Spleen (tissue), 13 donors: ENCODE measurements at places on chromosomes 16 and 17. TPM values are rescaled to one million over a fixed set of nuclear protein-coding genes. Genes with fewer than 3 reads are reported as not detected.

ATP1B2 gene
- 3.9 TPM for total RNA-seq

DNA sequence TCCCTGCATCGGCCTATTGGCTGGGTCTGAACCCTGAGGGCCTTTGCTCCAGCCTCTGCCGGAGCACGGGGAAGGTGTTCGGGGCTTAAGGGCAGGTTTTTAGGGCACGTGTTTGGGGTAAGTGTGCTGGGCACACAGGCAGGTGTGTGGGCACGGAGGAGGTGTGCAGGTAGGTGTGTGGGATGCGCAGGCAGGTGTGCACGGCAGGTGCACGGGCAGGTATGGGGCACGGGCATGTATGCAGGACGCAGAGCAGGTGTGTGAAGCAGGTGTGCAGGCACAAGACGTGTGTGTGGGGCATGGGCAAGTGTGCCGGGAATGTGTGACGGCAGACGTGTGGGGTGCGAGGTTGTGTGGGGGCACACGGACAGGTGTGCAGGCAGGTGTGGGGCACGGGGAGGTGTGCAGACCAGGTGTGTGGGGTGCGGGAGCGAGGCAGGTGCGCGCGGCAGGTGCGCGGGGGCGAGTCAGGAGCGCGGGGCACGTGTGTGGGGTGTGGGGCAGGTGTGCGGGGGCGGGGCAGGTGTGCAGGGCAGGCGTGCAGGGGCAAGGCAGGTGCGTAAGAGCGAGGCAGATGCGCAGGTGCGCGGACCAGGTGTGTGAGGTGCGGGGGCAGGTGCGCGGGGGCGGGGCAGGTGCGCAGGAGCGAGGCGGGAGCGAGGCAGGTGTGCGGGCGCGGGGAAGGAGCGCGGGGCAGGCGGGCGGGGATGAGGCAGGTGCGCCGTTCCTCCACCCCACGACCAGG is 28.6 kb upstream of the METRNL start:
- H3K27me3 ChIP-seq, result no peaks in the 10 kb centered on the region
- no peak for DNase-seq
- peak overlapping the region; percentile 93 for H3K4me3 ChIP-seq
- H3K36me3 ChIP-seq, result peaks cover 12% of the 10 kb centered on the region

USP43 gene
- 0.37 TPM for total RNA-seq

RTN4RL1 gene
- total RNA-seq, result 0.89 TPM

GRCh38 chr17:16171613-16172012 is 43.7 kb downstream of the NCOR1 start:
- peaks cover 11% of the 10 kb centered on the region for H3K36me3 ChIP-seq
- no peak for DNase-seq
- H3K4me3 ChIP-seq, result no peak overlapping the region
- no peaks in the 10 kb centered on the region for H3K27me3 ChIP-seq
- no peak overlapping the region for H3K27ac ChIP-seq

DNA sequence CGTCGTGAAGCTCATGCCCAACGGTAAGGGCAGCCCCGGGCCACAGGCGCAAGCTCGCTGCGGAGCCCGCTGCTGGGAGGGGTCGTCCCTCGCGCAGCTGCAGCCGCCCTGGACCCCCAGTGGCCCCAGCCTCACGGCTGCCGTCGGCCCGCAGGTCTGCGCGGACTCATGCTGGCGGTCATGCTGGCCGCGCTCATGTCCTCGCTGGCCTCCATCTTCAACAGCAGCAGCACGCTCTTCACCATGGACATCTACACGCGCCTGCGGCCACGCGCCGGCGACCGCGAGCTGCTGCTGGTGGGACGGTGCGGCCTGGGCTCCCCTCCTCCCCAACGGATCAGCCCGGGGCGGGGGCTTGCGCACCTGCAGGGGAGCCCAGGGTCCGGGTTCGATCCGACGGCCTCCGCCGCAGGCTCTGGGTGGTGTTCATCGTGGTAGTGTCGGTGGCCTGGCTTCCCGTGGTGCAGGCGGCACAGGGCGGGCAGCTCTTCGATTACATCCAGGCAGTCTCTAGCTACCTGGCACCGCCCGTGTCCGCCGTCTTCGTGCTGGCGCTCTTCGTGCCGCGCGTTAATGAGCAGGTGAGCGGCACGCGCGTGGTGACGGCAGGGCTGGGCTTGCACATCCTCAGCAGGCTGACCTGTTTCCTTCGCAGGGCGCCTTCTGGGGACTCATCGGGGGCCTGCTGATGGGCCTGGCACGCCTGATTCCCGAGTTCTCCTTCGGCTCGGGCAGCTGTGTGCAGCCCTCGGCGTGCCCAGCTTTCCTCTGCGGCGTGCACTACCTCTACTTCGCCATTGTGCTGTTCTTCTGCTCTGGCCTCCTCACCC is 5.8 kb downstream of the SLC5A2 start:
- no peak overlapping the region for H3K27ac ChIP-seq
- H3K4me1 ChIP-seq, result peaks cover 18% of the 10 kb centered on the region
- peak overlapping the region; percentile 49 for H3K4me3 ChIP-seq
- DNase-seq, result peak; percentile 82
- H3K27me3 ChIP-seq, result peaks cover 30% of the 10 kb centered on the region

SP6 gene
- total RNA-seq, result 0.19 TPM

GRCh38 chr16:55915096-55915827 is 40.1 kb upstream of the CES5A start:
- H3K27ac ChIP-seq, result no peak overlapping the region
- no peaks in the 10 kb centered on the region for H3K27me3 ChIP-seq
- DNase-seq, result no peak
- H3K4me3 ChIP-seq, result no peak overlapping the region

- H3K4me3 ChIP-seq, result no peak overlapping the region
- peaks cover 19% of the 10 kb centered on the region for H3K4me1 ChIP-seq
Measured at GRCh38 chr17:47816111-47816735, 5.4 kb downstream of the OSBPL7 start.

DNA sequence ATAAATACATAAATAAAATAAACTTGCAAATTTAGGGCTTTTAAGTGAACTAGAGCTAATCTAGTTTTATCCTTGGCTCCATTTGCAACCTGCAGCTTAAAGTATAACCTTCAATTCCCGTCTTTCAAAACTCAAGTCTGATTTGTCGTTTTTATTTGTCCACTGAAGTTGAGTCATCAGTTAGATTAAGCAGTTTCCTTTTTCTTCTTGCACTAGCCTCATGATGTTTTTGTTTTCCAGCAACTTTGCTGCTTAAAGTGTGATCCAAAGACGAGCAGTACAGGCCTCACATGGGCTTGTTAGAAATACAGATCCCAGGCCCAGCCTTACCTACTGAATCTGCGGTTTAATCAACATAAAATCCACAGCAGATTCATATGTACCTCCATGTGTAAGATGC is 13.8 kb downstream of the ARSG start:
- no peaks in the 10 kb centered on the region for H3K4me1 ChIP-seq
- H3K27ac ChIP-seq, result peak overlapping the region; percentile 32
- no peak for DNase-seq
- no peaks in the 10 kb centered on the region for H3K36me3 ChIP-seq

DNA sequence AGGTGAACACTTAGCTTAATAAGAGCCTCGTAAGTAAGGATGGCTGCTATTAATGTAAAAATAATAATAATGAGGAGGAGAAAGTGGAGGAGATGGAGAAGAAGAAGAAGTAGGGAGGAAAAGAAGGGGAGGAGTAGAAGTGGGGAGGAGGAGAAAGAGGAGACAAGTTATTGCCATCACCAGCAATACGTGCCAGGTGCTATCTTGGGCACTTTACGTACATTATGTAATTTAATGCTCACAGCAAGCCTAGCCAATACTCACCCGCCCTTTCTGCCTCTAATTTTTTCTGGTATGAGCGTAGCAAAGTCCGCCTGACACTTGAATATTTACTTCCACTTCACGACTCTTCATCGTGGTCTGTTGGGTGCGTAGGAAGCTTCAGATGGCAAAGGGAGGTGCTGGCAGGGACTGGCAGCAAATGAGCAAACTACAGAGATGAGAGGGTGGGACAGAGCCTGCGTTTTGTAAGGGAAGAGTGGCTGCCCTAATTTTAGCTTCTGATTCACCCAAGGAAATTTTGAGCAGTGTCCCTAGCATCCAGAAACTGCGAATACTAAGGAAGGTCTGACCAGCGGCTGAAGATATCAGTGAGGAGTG is 42.1 kb upstream of the CDH13 start:
- H3K4me1 ChIP-seq, result no peaks in the 10 kb centered on the region
- no peak overlapping the region for H3K4me3 ChIP-seq
- no peaks in the 10 kb centered on the region for H3K36me3 ChIP-seq

- peak overlapping the region; percentile 90 for H3K27ac ChIP-seq
- H3K4me3 ChIP-seq, result no peak overlapping the region
- H3K36me3 ChIP-seq, result peaks cover 40% of the 10 kb centered on the region
- H3K27me3 ChIP-seq, result no peaks in the 10 kb centered on the region
- DNase-seq, result peak; percentile 85
Measured at GRCh38 chr16:81797443-81797842, 18.4 kb downstream of the PLCG2 start.

DNA sequence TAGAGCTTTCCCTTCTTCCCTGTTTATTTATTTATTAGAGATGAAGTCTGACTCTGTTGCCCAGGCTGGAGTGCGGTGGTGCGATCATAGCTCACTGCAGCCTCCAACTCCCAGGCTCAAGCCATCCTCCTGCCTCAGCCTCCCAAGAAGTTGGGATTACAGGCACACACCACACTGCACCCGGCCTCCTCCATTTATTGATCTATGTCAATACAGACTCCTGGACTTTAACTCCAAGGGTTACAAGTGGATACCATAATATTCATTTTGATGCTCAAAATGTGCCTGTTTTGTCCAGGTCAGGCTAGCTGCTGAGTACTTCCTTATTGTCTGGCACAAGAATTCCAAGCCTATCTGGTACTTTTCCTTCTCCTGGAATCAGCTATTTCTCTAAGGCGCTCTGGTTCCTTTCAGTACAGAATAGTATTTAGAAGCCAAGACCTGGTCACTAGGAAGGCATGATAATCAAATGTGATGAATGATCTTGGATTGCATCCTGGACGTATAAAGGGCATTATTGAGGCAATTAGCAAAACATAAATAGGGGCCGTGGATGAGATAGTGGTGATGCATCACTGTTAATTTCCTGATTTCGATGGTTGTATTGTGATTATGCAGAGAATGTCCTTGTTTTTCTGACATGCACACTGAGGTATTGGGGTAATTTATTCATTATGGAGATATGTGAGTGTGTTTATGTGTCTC is 21.7 kb downstream of the IL4R start:
- H3K27ac ChIP-seq, result no peak overlapping the region
- peaks cover 84% of the 10 kb centered on the region for H3K4me1 ChIP-seq
- no peak overlapping the region for H3K4me3 ChIP-seq
- no peaks in the 10 kb centered on the region for H3K27me3 ChIP-seq
- DNase-seq, result no peak

DNA sequence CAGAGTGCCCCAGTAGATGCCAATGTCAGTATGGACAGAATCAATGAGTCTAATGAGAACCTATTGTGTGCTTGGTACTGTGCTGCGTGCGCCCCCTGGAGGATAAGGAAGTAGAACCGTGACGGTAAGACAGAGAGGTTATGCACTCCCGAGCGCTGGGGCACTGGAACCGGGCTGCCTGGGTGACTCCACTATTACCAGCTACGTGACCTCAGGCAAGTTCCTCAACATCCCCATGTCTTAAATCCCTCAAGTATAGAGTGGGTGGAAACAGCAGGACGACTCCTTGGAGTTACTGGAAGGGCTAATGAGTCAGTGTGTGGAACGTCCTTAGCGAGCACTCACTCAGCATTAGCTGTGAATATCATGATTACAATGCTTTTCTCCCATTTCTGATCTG is 16.2 kb downstream of the CHST4 start:
- H3K4me1 ChIP-seq, result peaks cover 8% of the 10 kb centered on the region
- DNase-seq, result peak; percentile 75
- H3K4me3 ChIP-seq, result no peak overlapping the region
- H3K36me3 ChIP-seq, result no peaks in the 10 kb centered on the region
- H3K27me3 ChIP-seq, result no peaks in the 10 kb centered on the region

GRCh38 chr16:65702707-65703402 is 581.0 kb upstream of the CDH11 start:
- H3K27me3 ChIP-seq, result no peaks in the 10 kb centered on the region
- no peak for DNase-seq
- no peaks in the 10 kb centered on the region for H3K4me1 ChIP-seq

- H3K36me3 ChIP-seq, result no peaks in the 10 kb centered on the region
- no peaks in the 10 kb centered on the region for H3K4me1 ChIP-seq
- no peaks in the 10 kb centered on the region for H3K27me3 ChIP-seq
- no peak overlapping the region for H3K4me3 ChIP-seq
Measured at GRCh38 chr17:67293251-67294203, 48.5 kb upstream of the HELZ start.

- no peak for DNase-seq
- H3K27me3 ChIP-seq, result no peaks in the 10 kb centered on the region
- H3K4me3 ChIP-seq, result no peak overlapping the region
- no peaks in the 10 kb centered on the region for H3K4me1 ChIP-seq
- peaks cover 100% of the 10 kb centered on the region for H3K36me3 ChIP-seq
Measured at GRCh38 chr16:46673320-46674013, 15.5 kb downstream of the VPS35 start.

HOXB8 gene
- not detected for total RNA-seq

TMEM220 gene
- 5.8 TPM for total RNA-seq

DNA sequence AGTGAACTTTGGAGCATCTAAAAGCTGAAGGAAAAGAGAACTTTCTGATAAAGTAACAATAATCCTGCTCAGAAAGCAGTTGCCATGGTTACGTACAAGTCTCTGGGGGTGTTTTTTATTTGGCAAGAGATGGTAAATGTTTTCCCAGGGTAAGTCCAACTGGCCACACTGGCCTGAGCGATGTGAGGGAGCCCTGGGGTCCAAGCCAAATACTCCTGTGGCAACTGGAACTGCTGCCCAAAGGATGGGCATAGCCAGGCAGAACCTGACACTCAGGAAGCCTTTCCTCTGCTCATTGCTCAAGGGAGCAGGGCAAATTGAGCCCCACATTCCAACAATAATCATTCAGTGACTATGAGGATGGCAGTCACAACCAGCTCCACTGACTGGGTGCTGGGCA is 26.8 kb upstream of the WSCD1 start:
- DNase-seq, result peak; percentile 21
- no peak overlapping the region for H3K4me3 ChIP-seq
- H3K4me1 ChIP-seq, result no peaks in the 10 kb centered on the region

- no peak for DNase-seq
- H3K36me3 ChIP-seq, result peaks cover 21% of the 10 kb centered on the region
- no peak overlapping the region for H3K4me3 ChIP-seq
- H3K27ac ChIP-seq, result no peak overlapping the region
Measured at GRCh38 chr17:64008830-64009229, 10.7 kb downstream of the PRR29 start.
